ENCODE measurements at places on chromosomes 6 and 20.

DNA sequence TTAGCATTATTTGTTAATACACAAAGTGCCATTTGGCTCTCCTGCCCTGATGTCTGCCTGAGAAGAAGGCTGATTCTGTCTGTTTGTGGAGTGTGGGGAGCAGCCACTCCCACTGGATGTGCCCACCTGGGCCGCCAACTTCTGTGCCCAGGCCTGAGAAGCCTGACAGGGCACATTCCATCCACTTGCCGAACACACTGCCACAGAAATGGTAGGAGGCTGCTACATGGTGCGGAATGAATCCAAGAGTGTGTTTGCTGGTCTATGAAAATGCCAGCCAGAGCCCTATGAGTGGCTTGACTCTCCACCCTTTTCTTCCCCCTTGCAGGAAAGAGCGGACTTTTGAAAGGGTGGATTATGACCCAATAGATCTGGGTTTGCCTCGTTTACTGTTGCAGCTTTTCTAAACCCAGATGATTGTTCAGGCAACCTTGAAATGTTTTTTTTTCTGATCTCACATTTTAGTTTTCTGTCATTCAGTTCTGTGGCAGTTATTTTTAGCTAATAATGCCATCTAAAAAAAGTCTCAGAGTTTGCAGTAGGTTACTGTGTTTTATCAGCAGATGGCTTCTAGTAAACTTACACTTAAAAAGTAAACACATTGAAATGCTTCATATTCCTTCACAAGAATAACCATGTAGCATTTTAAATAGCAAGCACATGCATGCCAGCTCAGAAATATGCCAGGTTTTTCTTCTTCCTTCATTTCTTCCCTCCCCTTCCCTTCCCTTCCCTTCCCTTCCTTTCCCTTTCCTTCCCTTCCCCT is 196.5 kb downstream of the SLC35F1 start:
- no peak for DNase-seq

- DNase-seq: no peak
These were observed 4.7 kb downstream of the SLC2A10 start for GRCh38 chr20:46713957-46714834.

- no peak for DNase-seq
These were observed 74.9 kb downstream of the HS3ST5 start for GRCh38 chr6:114267897-114268296.

- no peak for DNase-seq
These were observed 9.9 kb upstream of the ASCC3 start for GRCh38 chr6:100891079-100891478.

DNA sequence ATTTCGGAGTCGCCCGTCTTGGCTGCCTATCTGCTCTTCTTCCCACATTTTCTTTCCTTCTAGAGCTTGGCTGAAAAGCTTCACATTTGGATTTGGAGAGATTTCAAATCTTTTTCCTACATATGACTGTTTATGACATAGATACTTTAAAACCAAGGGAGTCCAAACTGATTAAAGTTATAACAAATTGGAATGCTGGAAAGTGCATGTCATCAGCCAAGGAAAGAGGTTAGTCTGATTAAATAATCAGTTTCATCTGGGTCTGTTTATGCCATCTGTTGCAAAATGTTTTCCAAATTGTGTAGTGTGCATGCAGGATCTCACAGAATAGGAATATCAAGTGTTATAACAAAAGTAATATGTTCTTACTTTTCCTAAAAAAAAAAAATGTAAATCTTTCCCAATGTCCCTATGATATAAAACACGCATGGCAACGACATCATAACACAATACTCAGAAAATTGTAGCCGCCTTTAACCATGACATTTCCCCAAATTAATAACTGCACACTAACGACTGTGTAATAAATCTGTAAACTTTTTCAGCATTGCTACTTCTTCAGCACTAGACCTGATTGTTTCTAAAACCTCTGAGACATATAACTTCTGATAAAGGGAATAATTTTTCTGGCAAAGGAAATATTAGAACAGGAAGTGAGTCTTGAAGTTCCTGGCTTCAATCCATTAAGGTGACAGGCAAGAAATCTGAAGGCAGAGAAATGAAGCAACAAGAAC is 230.2 kb upstream of the FOXQ1 start:
- no peak for DNase-seq
